ENCODE measurements at places on chromosomes 6 and 20.

DNA sequence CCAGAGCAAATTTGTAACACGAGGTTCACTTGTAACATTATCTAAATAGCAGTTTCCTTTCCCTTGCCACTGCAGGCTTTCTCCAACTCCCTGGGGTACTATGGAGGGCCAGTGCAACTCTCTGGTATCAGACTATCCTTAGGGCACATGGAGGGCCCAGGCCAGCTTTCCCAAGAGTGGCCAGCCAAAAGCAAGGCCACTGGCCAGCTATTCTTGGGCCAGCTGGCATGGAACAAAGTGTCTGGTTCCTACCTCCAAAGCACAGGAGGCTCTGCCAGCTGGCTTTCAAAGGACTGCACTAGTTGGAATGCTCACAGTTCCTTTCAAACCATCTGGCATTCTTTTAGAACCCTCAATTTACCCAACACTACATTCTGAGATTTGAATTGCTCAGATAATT lies 8.7 kb downstream of the RNF24 start:
- DNase-seq = no peak

GRCh38 chr20:40254023-40254772 lies 434.8 kb downstream of the MAFB start:
- no peak for DNase-seq

DNA sequence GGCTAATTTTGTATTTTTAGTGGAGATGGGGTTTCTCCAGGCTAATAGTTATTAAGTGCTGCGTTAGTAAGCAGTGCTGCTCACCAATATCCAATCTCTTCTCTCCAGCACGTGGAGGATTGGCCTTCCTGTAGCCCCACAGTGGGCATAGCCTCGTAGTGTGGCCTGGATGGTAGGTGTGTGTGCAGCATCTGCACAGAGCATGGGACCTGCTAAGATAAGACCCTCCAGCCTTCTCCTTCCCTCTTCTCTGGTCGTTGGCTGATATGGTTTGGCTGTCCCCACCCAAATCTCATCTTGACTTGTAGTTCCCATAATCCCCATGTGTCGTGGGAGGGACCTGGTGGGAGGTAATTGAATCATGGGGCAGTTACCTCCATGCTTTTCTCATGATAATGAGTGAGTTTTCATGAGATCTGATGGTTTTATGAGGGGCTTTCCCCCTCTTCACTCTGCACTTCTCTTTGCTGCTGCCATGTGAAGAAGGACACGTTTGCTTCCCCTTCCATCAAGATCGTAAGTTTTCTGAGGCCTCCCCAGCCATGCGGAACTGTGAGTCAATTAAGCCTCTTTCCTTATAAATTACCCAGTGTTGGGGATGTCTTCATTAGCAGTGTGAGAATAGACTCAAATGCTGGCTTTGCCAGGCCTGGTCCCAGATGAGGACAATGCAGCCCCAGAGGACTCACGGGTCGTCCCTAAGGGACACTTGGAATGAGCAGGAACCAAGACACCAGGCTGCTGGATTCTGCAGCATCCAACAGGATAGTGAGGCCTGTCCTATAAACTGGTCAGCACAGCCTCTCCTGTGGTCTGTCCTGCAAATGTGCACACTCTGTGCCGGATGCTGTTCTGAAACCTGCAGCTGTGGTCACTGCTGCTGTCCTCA lies 63.4 kb upstream of the AFDN start:
- no peak for DNase-seq

- DNase-seq = no peak
These were observed 408.1 kb upstream of the MARCKS start for GRCh38 chr6:113449051-113449450.

- DNase-seq = no peak
These were observed 158.8 kb upstream of the PHACTR1 start for GRCh38 chr6:12557765-12558164.

DNA sequence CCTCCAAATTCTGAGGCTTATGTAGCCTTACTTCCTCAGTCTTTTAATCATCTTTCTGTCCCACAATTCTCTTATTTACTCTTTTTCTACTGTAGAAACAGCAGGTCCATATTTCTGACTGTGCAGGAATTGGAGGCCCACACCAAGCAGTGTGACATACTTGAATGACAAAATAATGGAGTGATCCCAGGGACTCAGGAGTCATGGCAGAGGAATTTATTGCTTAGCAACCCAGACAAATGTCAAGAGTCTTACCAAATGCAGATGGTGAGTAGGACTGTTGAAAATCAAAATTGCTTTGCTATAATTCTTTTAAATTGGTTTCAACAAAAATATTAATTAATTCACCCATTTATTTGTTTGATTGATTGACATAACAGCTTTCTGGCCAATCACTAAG lies 59.9 kb downstream of the HTR1B start:
- DNase-seq = no peak

- no peak for DNase-seq
These were observed 4.0 kb downstream of the SIM1 start for GRCh38 chr6:100460650-100461204.

DNA sequence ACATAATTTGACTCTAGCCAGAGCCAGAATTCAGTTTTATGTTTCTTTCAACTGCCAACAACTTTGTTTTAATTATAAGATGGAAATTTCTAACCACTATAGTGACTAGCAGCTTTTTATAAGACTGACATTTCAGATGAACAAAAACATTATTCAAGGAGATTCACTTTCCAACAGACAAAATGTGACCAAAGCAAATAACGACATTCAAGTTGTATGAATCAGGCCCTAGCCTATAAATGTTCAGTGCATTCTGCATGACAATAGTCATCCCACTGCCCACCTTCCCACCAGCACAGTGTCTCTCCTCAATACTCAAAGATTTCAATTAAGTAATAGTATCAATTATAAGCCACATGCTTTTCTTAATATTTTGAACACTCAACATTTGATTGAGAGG lies 200.7 kb downstream of the KHDC1L start:
- no peak for DNase-seq

DNA sequence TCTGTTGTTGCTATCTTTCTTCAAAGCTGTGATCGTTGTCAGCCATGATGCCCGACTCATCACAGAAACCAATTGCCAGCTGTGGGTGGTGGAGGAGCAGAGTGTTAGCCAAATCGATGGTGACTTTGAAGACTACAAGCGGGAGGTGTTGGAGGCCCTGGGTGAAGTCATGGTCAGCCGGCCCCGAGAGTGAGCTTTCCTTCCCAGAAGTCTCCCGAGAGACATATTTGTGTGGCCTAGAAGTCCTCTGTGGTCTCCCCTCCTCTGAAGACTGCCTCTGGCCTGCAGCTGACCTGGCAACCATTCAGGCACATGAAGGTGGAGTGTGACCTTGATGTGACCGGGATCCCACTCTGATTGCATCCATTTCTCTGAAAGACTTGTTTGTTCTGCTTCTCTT lies 19.3 kb downstream of the ABCF1 start:
- DNase-seq = no peak

GRCh38 chr20:59385480-59385879 lies 85.1 kb downstream of the EDN3 start:
- no peak for DNase-seq

DNA sequence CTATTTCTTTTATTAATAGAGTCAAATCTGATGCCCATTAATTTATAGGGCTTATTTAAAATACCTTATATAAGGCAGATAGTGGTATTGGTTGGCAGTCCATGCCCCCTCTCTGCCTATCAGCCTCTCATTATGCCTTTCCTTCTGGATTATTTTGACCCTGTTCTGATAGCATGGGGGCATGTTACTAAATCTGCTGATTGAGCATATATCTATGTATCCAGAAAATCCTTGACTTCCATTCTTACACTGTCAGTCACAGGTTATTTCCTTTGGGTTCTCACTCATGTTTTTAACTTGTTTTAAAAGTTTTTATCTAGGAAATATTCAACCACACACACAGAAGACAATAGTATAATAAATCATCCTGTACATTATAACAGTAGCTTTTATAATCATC lies 1184.9 kb downstream of the HACE1 start:
- DNase-seq = no peak

DNA sequence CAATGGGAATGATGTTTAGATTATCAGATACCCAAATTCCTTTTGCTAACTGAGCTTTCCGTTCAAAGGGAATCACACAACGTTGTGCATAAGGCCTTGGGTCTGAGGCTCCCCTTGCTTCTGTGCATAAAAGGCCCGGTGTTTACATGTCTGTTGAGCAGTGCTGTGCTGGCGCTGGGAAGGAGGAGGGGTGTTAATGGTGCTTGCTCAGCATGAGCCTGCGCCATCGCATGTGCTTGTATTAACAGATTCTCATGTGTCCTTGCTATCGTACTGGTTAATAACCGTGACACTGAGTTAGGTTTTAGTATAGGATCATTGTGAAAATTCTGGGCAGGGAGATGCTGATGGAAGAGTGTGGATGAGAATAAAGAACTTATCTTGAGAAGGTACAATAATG lies 62.3 kb upstream of the TRAF3IP2 start:
- DNase-seq = no peak

GRCh38 chr6:91242614-91242949 lies 655.7 kb upstream of the MAP3K7 start:
- no peak for DNase-seq

DNA sequence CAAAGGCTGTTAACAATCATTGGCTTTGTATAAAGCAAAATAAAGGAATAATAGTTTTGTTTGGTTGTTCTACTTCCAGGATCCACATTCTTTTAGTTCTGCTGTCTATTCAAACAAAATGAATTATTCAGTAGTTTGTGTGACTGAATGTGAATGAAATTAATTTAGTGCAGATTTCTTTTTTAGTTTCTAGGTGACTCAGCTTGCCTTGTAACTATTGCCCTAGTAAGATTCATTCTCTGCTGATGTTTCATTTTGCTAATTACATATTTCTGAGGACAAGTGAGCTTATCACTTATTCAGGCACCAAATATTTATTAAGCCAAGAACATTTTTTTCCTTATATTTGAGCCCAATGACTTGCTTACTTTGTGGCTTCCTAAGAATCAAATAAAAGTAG lies 46.5 kb upstream of the RIPOR2 start:
- DNase-seq = no peak

- no peak for DNase-seq
These were observed 51.2 kb downstream of the LGSN start for GRCh38 chr6:63268574-63268973.

DNA sequence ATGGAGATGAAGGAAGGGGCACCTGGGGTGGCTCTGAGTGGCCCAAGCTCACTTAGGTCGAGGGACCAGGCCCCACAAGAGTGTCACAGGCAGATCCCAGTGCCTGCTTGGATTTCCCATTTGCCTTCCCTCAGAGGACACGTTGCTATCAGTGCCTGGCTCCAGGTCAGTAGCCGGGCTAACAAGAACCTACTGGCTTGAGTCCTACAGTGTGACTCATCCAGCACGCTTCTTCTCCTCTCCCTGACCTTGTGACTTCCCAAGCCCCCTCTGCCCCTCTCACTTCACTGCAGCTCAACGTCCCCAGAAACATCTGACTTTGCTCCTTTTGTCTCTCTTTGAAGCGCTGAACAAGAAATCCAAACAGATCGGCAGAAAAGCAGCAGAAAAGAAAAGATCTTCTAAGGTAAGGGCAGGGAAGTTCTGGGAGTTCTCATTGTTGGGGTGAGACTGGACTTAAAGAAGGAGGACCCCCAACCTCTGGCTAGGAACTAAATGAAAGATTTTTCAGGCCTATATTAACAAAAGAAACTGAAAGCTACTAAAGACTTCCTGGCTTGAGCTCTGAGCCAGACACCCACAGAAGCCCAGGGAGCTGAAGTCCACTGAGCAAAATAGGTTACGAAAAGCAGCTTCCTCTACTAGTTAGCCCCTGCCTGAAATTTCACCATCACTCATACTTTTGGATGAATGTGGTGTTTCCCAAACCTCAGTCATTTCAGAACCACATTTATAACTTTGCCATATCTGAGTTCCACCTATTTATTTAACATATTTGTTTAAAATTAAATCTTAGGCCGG lies 21.5 kb downstream of the ASIP start:
- no peak for DNase-seq

GRCh38 chr20:13117200-13117599 lies 103.9 kb upstream of the ISM1 start:
- DNase-seq = no peak

DNA sequence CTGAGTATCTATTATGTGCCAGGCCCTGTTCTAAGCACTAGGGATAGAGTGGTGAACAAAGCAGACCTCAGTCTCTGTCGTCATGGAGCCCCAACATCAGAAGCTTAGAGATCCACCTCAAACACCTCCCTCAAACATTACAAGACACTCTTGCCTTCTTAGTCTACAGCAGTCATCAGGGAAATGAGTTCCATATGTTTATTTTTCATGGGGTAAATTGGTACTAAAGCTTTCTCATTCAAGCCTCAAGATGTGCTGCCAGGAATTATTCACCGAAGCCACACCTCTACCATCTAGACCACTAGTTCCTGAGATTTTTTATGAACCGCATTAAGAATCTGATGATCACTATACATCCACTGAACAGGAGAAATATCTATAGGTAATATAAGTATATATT lies 59.0 kb upstream of the TFB1M start:
- no peak for DNase-seq

DNA sequence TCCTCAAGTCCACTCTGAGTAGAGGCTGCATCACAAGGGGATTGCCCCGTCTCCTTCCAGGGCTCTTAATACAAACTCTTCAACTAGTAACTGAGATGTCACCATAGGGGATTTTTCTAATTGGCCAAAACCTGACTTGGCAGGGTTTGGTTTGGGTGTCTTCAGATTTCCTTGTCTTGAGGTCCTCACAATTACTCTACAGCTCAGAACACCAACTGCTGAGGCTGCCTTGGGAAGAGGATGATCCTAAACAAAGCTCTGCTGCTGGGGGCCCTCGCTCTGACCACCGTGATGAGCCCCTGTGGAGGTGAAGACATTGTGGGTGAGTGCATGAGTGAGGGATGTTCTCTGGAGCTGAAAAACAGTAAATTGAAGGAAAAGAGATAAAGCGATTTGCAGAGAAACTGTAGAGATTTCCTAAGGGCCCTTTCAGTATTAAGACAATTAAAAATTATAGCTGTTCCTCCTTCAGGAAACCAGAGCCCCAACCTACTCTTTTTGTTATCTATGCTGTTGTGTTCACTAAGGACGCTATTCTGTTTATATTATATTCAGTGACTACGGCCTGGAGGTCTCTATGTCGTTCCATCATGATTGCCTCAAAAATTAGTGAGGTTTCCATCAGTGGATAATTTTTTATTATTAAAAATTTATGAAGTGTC lies at the start of gene HLA-DQA1:
Gene HLA-DQA1 (plus strand): TSS at position 188 of the 662 bp plus-strand sequence. CDS start 53 bp downstream, at position 241.
- DNase-seq = no peak

GRCh38 chr6:150211700-150212511 lies 69.1 kb downstream of the PPP1R14C start:
- DNase-seq = no peak

Measured in D341Med (cell line).